GM12864 (cell line): ENCODE measurements at places on chromosomes 3 and 15.
A peak's percentile ranks its signal among the peaks of the same experiment; 100 is the strongest.

DNA sequence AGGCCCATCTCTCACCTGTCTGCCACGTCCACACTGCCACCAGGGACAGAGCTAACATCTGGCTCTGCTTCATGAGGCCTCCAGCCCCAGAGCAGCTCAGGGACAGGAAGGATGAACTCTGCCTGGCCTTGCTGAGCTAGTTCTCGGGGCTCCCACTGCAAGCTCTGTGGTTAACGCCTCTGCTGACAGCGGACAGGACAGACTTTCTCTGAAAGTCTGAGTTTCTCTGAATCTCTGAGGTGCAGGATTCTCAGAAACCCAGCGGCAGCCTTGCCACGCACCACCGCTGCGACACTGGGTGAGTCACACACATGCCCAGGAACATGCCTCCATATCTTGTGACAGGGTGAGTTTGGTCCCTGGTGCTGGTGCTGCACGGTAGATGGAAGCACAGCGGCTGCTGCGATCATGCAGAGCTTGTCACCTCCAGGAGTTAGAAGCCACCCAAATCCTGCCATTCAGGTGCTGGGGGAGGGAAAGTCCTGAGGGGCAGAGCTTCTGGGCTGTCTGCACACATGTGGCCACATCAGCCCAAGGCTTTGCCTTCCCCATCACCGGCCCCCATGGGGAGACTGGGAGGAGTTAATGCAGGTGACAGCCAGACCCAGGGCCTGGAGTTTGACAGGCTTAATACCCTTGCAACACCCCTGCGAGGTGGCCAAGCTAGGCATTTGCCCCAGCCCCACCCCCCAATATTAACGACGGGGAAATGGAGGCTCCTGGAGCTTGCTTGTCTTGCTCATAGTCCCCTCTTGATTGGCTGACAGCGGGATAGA is 267.0 kb downstream of the PLCL2 start:
- peak; percentile 52 for DNase-seq

GRCh38 chr3:120780977-120781376 is 38.4 kb downstream of the GTF2E1 start:
- peak; percentile 62 for DNase-seq

- no peak for DNase-seq
These were observed 62.0 kb upstream of the SLC2A2 start for GRCh38 chr3:171088496-171088895.

DNA sequence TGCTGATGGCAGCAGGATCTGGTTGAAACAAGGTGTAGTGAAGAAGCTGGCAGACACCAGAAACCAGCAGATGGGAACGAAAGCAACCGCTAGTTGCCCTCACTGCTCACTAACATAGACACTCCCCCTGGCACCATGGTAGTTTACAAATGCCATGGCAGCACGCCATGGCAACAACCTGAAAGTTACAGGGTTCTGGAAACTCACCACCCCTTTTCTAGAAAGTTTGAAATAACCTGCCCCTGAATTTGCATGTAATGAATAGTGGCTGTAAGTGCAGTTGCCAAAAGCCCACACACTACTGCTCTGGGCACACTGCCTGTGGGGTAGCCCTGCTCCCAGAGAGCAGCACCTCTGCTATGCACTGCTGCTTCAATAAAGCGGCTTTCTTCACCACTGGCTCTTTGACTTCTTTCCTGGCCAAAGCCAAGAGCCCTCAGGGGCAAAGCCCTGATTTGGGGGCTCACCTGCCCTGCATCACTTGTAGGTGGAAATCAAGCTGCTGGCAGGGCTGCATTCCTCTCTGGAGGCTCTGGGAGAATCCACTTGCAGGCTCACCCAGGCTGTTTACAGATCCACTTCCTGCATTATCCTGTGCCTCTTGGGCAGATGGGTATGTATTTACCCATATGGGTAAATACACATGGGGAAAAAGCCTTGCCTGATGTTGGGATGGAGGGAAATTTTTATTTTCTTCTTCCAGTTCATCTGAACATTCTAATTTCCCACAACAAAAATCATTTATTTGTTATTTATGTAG is 2.0 kb upstream of the GP9 start:
- no peak for DNase-seq

GRCh38 chr3:14486460-14486859 is 53.7 kb downstream of the GRIP2 start:
- DNase-seq, result no peak

- no peak for DNase-seq
These were observed 3.9 kb upstream of the CAMKV start for GRCh38 chr3:49873623-49874022.

- no peak for DNase-seq
These were observed 341.2 kb upstream of the C2CD4B start for GRCh38 chr15:62506217-62506805.

DNA sequence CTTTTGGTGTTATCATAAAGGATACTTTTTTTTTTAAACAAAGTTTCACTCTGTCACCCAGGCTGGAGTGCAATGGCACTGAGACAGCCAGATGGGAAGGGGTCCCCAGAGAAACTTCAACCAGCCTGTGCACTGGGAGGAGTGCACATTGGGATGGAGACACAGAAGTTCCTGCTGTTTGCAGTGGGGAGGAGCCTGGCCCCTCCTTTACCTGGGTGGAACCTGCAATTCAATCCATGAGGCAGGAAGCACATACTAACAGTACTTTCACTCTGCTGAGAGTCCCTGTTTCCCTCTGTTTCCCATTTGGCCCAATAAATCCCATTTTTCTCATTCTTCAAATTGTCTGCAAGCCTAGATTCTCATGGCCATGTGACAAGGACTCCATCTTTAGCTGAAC is 42.3 kb upstream of the LHFPL4 start:
- DNase-seq, result no peak

GRCh38 chr15:96474231-96474664 is 143.7 kb downstream of the NR2F2 start:
- DNase-seq, result no peak

DNA sequence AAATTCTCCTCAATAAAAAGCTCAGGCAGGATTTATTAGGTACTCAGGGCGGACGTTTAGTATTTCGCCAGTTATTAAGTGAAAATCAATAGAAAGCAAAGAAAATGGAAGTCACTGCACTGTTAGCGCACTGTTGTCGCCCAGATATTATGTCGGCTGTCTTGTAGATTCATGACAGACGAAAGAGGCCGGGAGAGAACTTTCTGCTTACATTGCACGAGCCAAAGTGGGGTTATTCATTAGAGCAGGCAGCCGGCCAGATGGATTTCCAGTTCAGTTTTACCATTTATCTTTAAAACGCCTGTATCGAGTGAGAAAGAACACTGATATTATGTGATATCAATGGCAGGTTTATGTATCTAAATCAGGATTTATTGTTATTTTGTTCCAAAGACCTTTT is 866.0 kb upstream of the NR2F2 start:
- DNase-seq, result no peak

GRCh38 chr15:32765236-32765635 is 47.4 kb downstream of the GREM1 start:
- no peak for DNase-seq

GRCh38 chr3:133130168-133130567 is 92.0 kb downstream of the TMEM108 start:
- no peak for DNase-seq

GRCh38 chr15:80455668-80456442 is 51.7 kb downstream of the ARNT2 start:
- peak; percentile 39 for DNase-seq

GRCh38 chr3:189842681-189843602 is 211.8 kb downstream of the TP63 start:
- DNase-seq, result no peak

GRCh38 chr15:95327661-95328060 is 1002.8 kb upstream of the NR2F2 start:
- DNase-seq, result no peak

DNA sequence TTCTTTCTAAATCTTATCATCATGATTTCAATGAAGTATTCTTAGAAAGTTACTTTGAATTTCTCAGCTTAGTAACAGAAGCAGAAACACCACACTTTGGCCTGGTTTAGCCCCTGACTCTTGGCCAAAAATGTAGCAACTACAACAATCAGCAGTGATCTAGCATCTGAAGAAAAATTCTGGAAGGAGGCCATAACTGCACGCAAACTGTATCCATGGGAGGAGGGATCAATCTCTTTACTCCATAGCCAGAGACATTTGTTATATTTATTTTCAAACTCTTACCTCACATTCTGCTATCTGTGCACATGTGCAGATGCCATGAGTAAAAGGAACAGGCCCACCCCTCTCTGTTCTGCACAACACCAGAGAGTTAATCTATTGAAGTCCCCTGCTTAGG is 251.0 kb upstream of the P2RY1 start:
- no peak for DNase-seq

DNA sequence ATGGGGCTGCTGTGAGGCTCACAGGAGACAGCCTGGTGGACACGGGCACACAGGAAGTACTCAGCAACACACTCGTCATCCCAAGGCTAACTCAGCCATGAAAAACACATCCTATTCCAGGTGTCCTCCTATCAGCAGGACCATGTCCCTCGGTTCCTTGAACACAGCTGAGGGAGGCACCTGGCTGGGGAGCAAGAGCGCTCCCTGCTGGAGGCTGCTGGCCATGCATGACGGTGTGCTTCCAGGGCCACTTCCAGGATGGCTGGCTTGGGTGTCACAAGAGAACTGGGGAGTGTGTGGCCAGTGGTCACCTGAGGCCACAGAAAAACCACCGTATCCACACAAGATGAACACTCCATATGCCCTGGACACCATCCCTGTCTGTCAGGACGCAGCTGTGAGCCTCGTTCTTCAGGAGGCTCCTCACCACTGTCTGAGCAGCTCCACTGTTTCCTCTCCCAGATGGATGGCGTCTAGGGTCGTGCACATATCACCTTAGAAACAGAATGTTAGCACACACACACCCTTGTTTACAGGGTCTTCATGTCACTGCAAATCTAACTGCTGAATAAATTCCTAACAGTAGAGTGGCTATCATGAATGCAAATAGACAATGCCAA is 31.0 kb downstream of the POC1A start:
- DNase-seq, result peak; percentile 31

DNA sequence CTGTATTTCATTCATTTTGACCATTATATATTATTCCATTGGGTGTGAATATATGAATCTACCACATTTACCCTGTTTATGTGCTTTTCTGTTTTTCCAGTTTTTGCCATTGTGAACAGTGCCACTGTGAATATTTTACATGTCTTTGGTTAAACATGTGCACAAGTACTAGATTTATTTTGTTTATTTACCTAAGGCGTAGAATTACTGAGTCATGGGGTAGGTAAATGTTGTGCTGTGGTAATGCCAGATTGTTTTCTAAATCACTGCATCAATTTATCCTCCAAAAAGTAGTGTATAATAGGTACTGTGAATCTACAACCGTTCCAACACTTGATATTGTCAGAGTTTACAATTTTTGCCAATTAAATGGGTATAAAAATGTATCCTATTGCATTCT is 362.1 kb upstream of the AGTR1 start:
- no peak for DNase-seq

- DNase-seq, result no peak
These were observed 2.9 kb downstream of the THBS1 start for GRCh38 chr15:39583596-39584265.

DNA sequence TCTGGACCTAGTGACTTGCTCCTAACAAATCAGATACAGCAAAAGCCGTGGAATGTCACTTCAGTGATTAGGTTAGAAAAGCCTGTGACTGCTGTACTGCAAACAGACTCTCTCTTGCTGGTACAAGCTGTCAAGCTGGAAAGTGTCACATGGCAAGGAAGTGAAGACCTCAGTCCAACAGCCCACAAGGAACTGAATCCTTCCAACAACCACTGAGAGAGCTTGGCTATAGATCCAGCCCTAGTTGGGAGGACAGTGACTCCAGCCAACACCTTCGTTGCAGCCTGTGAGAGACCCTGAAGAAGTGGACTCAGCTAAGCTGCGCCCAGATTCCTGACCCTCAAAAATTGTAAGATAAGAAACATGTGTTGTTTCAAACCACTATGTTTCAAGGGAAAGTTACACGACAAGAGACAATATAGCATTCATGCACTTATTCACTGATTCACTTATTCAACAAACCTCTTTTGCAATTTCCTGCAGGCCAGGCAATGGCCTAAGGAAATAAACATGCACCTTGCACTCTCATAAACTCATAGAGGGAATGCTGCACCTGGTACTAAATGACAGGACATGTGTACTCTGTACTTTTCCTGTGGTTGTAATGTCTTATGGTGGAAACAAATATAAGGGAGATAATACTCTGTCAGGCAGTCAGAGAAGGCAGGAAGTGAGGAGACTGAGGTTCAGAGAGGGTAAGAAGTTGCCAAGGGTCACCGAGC is 142.9 kb downstream of the CADPS start:
- no peak for DNase-seq

DNA sequence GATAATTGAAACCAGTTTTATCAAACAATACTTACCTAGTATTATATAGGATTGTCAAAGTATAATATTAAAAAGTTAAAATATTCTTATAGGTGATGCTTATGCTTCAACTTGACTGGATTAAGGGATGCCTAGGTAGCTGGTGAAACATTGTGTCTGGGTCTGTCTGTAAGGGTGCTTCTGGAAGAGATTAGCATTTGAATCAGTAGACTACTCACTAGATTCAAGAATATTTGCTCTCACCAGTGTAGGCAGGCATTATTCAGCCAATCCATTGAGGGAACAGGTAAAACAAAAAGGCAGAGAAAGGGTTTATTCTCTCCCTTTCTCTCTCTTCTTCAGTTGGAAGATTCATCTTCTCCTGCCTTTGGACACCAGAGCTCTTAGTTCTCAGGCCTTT is 486.8 kb upstream of the GOLIM4 start:
- no peak for DNase-seq

- DNase-seq, result no peak
These were observed 29.9 kb downstream of the TMEM40 start for GRCh38 chr3:12729051-12729651.

GRCh38 chr3:99866261-99866761 is 48.6 kb downstream of the CMSS1 start:
- no peak for DNase-seq

- no peak for DNase-seq
These were observed 26.6 kb downstream of the ACSBG1 start for GRCh38 chr15:78207641-78208340.

DNA sequence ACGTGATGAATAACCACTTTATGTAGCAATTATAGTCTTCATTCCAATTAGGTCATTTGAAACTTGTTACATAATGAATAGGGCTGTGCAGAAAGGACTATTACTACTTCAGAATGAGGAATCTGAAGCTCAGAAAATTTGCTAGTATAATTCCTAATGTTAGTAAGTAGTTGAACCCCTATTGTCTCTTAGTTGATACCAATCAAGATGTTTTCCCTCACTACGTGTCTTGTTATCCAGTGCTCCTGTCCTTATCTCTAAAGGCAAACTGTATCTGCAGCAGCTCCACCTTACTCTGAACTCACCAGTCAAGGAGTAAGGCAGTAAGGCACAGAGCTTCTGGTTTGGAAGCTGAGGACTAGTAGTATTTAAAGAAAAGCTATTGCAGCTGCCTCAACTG is 32.0 kb downstream of the RAB11A start:
- no peak for DNase-seq

GRCh38 chr3:42516443-42516842 is 14.0 kb downstream of the VIPR1 start:
- DNase-seq, result no peak

GRCh38 chr15:61393949-61394348 is 164.8 kb upstream of the RORA start:
- DNase-seq, result no peak

- DNase-seq, result no peak
These were observed 33.4 kb downstream of the POC1A start for GRCh38 chr3:52120556-52121463.

- no peak for DNase-seq
These were observed 48.1 kb downstream of the PTPN9 start for GRCh38 chr15:75531041-75531450.

- no peak for DNase-seq
These were observed 118.2 kb upstream of the ALDH1A3 start for GRCh38 chr15:100761290-100761935.
